ENCODE measurements at places on chromosomes 11 and 22.
A peak's percentile ranks its signal among the peaks of the same experiment; 100 is the strongest.

GRCh38 chr22:31292236-31292989, at the start of gene PIK3IP1:
TSS of gene PIK3IP1 (minus strand) at chr22:31292488. CDS start at chr22:31292344, 144 bp downstream.
- DNase-seq = peak; percentile 28

- peak; percentile 35 for DNase-seq
Measured at GRCh38 chr11:125164422-125165110, at the start of gene PKNOX2. TSS of gene PKNOX2 (plus strand) at chr11:125164751. CDS start at chr11:125351306, 186,555 bp downstream.

DNA sequence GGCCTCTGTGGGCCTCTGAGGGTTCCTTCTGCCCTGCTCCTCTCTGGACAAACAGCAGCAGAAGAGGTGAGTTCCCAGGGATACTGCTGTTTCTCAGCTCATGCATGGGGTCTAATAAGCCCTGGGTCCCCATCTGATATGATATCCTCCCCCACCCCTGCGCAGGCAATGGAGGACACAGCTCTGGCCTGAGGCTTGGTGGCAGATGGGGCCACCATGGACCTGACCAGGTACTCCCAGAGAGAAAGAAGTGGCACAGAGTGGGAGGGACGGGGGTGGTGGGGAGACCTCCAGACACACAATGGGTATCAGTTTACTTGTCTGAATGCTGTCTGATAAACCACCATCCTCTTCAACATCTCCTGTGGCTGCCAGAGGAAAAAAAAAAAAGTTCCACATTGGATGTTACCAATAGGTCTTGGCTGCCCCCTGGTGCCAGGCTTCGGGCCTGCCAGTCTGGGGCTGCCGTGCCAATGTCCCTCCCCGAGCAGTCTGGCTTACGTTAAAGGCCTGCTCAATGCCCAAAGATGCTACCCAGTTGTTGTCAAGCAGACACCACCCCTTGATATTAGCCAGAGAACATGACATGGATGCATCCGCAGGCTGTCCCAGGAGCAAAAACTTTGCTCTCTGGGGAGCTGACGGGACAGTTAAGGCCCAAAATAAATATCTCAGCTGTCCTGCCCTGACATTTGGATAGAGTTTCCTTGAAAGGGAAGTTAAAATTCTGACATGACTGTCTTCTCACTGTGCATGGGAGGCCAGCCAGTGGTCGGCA, 27.9 kb upstream of the ABCC8 start:
- DNase-seq = peak; percentile 47

GRCh38 chr11:56848141-56848809, 99.8 kb upstream of the OR9G4 start:
- DNase-seq = no peak

GRCh38 chr11:31806186-31806927, 4.8 kb downstream of the PAX6 start:
- no peak for DNase-seq

- DNase-seq = no peak
Measured at GRCh38 chr22:24148266-24149197, 32.8 kb upstream of the SUSD2 start.

- DNase-seq = peak; percentile 51
Measured at GRCh38 chr11:19349340-19350025, 108.7 kb upstream of the E2F8 start.

DNA sequence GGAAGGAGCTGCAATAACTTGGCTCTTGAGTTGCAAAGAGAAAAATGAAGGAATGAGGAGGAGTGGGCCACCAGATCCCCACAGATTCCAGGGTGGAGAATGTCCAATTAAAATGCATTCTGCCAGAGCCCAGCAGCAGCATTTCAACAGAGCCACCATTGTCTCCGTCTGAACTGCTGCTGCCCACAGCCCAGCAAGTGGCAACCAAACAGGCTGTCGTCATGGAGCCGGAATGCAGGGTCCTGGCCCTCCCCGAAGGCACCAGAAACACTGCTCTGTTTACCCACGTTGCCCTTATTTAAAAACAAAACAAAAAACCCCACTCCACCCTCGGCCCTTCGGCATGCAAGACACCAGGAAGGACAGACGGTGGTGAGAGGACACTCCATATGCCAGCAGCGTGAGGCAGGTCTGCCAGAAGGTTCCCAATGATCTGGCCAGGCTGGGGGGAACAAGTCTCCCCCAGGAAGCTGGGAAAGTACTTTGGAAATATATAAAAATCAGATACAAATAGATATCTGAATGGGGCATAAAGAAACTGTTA, 32.5 kb downstream of the PLEKHA7 start:
- no peak for DNase-seq

- no peak for DNase-seq
Measured at GRCh38 chr11:69263736-69264052, 30.3 kb upstream of the MYEOV start.

- no peak for DNase-seq
Measured at GRCh38 chr11:13668957-13669521, 571 bp downstream of the FAR1 start.

GRCh38 chr22:47850644-47851151, 1088.2 kb downstream of the TBC1D22A start:
- DNase-seq = no peak

DNA sequence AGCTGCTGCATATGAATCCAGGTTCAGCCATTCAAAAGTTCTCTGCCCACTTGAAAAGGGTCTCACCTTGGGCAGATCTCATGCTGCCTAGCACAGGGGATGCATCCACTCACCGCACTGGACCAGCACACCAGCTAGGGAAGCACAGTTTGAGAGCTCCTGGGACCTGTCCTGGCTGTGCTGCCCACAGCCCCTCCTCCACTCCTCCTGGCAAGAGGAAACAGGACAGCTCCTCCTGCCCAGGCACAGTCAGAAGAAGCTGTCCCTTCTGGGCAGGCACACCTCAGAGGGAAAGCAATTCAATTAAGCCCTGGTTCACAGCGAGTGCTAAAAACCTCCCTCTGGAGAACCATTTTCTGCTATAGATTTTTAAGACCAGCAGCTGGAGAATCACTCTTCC, 146.7 kb downstream of the ST3GAL4 start:
- no peak for DNase-seq

DNA sequence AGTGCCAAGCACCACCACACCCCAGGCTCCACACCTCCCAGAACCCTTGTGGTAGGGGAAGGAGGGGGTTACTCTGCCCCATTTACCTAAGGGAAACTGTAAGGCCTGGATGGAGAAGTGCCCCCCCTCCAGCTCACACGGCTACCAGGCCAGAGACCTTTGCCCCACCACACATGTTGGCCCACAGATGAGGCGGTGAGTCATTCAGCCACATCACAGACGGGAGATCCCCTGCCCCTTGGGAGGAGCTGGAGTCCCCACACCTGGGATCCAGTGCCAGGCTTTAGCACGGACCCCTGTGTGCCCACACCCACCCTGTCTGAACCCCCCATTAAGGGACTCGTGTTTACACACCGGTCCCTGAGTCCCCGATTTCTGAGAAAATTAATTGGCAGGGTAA, 24.9 kb downstream of the CDKN1C start:
- DNase-seq = no peak
